ENCODE measurements at places on chromosomes 4 and X.
A peak's percentile ranks its signal among the peaks of the same experiment; 100 is the strongest.

DNA sequence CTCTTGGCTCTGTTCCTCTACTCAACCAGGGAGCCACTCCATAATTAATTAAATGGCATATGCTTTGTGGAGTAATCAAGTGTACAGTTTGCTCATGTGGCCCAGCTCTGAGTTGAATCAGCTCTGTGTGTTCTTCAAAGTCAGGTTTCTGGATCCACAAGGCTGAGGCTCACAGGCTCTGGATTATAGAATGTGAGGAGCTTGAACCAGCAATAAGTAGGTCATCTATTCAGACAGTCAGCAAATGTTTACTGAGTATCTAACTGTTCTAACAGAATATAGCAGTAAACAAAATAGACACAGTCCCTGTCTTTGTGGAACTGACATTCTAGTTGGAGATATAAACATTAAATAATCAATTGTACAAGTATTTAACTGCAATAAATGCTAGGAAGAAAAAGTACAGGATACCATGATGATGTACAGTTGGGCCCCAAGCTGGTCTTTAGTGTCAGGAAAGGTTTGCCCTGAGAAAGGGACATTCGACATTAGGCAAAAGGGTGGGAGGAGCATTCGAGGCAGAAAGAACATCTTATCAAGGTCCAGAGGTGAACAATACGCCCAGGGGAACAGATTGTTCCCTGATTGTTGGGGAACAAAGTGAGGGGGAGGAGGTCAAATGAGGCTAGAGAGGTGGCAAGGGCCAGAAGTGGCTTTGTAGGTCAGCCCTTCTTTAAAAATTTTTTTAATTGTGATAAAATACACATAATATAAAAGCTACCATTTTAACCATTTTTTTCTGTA is 20.5 kb upstream of the TSR2 start:
- DNase-seq: no peak

- no peak for DNase-seq
Measured at GRCh38 chr4:174494726-174495125, 27.6 kb downstream of the HPGD start.

- DNase-seq: peak; percentile 87
Measured at GRCh38 chrX:1481636-1482529, 29.2 kb upstream of the ASMTL start.

DNA sequence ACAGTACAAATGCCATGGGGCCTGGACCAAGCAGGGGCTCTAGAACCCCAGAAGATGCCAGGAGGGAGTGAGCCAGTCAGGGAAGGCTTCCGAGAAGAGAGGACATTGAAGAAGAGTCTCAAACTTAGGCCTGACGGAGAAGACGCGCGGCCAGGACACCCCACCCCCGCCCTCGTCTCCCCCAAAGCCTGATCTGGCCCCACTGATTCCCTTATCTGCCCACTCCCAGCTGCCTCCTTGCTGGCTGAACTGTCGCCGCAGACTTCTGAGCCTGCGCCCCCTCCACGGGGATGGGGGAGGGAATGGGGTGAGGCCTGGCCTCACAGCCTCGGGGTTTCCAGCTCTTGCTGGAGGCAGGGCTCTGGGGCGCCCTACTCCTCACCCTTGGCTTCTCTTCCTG is 3.6 kb upstream of the GATA1 start:
- DNase-seq: no peak

DNA sequence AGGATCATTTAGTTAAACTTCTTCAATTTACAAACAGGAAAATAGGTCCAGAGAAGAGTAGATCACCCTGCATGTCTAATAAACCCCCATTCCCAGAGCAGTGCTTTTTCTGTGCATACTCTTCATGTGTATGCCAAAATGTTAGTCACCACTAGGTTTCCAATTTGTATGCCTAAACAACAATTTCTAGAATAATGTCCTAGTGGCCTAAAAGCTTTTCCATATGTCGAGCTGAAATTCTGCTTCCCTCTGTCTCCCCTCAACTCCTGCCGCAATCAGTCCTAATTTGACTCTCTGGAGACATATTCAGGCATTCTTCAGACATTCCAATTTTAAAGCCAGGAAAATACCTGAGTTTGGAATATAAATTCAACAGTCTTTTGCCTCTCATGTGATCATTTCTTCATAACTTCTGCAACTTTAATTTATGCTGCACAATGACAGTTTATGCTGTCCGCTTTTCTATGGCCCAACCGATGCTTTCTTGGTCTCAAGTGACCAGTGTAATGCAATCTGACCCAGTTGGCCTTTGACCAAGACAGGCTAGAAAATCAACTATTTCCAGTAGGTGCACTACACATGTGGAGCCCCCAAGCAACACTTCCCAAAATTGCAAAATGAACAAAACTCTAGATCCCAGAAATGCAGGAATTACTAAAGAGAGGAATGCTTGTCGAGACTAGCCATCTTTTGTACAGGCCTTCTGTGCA is 122.9 kb upstream of the FMR1 start:
- DNase-seq: no peak

DNA sequence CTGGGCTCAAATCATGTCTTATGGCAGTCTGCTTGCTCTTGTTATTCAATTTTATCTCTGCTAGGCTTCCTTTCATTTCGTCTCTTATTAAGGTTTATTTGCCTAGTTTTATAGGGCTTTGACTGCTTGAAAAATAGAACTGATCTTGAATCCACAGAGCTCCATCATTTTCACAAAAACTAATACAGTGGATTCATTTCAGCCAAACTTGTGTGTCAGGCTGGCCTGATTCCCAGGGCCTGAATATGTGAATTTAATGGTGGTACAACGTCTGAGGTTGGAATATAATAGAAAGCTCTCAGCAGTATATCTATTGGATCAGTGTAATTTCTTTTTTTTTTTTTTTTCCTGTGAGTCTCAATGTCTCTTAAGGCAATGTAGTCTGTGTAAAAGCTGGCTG is 123.3 kb downstream of the POU4F2 start:
- DNase-seq: no peak

DNA sequence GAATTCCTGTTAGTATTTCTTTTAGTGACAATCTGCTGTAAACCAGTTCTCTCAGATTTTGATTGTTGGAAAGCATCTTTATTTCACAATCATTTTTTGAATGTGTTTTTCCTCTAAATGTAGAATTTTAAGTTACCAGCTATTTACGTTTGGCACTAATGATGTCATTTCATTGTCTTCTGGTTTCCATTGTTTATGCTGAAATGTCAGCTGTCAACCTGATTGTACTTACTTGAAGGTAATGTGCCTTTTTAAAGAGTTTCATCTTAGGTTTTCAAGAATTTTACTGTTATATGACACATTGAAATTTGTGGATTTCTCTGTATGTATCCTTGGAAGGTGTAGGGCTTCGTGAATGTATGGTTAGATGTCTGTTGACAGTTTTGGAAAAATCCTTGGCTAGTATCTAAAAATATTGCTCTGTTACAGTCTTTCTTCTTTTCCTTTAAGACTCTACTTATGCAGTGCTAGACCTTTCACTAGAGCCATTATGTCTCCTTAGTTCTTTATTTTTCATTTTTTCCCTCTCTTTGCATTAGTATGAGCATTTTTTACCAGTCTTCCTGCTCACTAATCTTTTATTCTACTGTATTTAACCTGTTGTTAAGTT is 30.4 kb downstream of the SMAD1 start:
- DNase-seq: no peak

- no peak for DNase-seq
Measured at GRCh38 chr4:113633467-113633866, 128.1 kb downstream of the CAMK2D start.

DNA sequence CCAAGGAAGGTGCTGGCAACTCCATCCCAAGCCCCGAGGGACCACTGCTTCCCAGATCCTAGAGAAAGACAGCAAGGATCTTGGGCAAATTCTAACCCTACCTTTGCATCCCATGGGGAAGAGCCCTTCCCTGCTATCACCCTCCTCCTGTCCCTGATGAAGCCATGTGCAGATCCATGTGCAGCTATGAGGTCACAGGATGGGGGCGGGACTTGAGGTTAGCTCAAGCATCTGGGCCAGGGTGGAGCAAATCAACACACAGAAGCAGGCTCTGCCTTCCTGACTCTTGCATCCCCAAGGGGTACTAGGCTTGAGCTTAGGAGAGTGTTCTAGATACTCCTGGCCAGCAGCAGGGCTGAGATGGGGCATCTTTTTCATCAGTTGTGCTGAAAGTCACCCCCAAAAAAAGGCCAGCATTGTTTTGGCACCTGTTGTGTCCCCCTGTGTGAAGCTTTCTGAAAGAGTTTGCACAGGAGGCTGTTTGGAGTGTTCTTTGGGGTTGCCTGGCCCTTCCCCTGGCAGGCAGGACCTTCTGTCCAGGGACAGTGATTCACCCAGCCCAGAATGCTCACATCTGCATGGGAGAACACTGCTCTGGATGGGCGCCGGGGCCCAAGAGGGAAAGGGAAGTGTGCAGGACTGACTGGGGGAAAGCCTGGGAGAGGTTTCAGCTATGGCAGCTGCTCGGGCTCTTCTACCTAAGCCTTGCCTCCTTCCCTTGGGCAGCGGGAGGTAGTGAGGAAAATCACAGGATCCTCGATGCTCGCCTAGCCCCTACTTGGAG is 50.8 kb downstream of the PRPS1 start:
- no peak for DNase-seq

Measured in osteocyte (in vitro differentiated cells).